ENCODE measurements at places on chromosomes 11 and 22.
A peak's percentile ranks its signal among the peaks of the same experiment; 100 is the strongest.

- DNase-seq: no peak
These were observed 36.6 kb downstream of the DCUN1D5 start for GRCh38 chr11:103055221-103055890.

- DNase-seq: peak; percentile 52
These were observed 26.4 kb downstream of the LRFN4 start for GRCh38 chr11:66883016-66883965.

DNA sequence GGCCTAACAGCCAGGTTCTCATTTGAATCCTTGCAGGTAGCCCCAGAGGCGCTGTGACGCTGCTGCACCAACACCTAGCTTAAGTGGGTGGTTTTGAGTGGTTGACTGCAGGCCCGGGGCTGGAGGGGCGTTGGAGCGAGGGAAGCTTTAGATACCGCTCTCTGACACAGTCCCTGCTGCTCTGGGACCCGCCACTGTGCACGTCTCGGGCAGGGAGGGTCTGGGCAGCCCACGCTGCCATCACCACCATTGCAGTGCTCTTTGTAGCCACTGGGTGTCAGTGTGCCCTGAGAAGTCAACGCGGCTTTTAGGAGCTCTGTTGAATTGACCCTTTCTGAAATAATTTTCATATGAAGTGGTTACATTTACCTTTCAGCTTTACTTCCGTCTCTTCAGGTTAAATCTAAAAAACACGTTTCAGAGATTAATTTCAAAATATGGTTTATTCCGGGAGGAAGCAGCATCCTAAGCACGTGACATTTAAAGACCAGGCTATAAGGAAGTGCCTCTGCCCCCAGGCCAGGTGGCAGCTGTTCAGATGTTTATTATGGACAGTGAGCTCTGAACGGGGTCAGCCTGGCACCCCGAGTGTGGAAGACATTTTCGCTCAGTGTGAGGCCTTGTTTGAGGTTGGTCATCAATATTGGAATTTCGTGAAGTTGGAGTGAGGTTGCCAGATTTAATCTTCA is 30.9 kb upstream of the PARVB start:
- peak; percentile 17 for DNase-seq

GRCh38 chr11:72313912-72314598 is 70.1 kb upstream of the PHOX2A start:
- no peak for DNase-seq

GRCh38 chr11:95700471-95700817 is 89.1 kb downstream of the FAM76B start:
- no peak for DNase-seq

DNA sequence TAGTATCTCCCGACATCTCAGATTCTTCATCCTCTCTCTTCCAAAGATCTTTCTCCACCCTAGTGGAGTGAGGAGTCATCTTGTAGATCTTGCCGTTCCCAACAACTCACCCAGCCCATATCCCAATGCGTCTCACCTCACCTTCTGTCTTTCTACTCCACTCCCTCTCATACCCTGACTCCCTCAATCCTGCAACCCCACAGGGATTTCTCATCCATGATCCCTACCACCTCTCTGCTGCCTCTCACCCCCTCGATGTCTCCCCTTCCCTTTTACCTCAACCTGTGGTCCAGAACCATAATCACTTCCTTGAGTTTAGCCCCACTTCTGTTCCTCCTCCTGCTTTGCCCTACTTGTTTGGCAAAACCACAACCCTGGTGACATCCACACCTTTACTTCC is 41.7 kb downstream of the OTOG start:
- DNase-seq: no peak

DNA sequence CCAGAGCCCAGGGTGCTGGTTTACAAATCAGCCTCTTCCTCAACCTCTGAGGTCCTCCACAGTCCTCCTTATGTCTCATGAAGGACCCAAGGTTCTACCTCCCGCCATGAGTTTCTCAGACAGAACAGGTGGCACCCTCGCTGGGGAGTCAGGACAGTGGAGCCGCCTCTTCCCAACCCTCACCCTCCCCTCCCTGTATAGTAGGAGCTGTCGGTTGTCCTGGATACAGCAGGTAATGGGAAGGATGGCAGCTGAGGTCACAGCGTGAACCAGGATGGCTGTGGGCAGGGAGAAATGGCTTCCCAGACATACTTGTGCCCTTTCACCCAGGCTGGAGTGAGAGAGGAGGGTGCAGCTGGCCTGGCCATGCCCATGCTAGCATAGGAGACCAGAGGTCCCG is 134.6 kb downstream of the CHST1 start:
- DNase-seq: no peak

DNA sequence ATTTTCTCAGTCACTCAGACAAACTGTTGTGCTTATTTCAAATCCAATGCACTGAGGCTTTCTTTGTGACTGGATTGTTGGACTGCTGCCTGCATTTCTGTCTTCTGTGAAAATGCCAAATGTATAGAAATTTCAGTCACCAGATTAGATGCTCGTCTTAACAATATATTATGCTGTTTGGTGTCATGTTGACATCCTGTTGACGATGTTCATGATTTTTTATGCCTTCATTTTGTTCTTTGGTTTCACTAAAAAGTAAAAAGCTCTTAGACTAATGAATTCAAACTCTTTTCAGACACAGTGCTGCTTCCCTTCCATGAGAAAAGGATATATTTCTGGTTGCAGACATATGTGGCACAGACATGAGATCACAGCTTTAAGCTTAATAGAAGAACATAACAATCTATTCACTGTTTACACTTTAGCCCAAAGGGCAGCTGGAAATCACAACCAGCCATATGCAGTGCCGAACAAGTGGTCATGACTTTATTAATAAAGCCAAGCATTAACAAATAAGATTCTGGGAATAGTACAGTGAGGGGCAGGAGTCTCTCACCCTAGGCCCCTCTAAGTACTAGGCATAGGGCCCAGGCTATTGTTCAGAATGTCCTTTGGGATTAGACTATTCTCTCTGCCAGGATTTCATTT is 9.4 kb upstream of the SOX6 start:
- DNase-seq: no peak

- no peak for DNase-seq
These were observed 117.3 kb downstream of the SPON1 start for GRCh38 chr11:14079797-14080196.

GRCh38 chr11:45961751-45962240 is 39.3 kb downstream of the LARGE2 start:
- no peak for DNase-seq

- DNase-seq: peak; percentile 91
These were observed at the start of gene AP2A2 for GRCh38 chr11:925496-926301. Gene AP2A2, plus strand, starts transcription at chr11:925870. Its CDS starts 152 bp downstream, at chr11:926022.

DNA sequence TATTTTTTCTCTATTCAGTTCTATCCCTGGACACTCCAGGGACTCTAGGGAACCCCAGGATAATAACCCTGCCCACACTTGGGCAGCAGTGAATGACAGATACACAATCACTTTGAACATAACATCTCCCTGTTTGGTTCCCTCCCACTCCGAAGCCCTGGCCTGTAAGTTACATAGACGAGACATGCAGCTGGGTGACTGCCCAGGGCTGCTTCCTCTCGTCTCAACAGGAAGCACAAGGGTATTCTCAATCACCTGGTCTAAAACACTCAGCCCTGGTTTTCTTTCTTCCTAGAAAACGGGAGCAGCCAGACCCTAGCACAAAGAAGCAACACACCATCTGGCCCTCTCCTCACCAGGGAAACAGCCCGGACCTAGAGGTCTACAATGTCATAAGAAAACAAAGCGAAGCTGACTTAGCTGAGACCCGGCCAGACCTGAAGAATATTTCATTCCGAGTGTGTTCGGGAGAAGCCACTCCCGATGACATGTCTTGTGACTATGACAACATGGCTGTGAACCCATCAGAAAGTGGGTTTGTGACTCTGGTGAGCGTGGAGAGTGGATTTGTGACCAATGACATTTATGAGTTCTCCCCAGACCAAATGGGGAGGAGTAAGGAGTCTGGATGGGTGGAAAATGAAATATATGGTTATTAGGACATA is 19.4 kb downstream of the LAYN start:
- DNase-seq: no peak

DNA sequence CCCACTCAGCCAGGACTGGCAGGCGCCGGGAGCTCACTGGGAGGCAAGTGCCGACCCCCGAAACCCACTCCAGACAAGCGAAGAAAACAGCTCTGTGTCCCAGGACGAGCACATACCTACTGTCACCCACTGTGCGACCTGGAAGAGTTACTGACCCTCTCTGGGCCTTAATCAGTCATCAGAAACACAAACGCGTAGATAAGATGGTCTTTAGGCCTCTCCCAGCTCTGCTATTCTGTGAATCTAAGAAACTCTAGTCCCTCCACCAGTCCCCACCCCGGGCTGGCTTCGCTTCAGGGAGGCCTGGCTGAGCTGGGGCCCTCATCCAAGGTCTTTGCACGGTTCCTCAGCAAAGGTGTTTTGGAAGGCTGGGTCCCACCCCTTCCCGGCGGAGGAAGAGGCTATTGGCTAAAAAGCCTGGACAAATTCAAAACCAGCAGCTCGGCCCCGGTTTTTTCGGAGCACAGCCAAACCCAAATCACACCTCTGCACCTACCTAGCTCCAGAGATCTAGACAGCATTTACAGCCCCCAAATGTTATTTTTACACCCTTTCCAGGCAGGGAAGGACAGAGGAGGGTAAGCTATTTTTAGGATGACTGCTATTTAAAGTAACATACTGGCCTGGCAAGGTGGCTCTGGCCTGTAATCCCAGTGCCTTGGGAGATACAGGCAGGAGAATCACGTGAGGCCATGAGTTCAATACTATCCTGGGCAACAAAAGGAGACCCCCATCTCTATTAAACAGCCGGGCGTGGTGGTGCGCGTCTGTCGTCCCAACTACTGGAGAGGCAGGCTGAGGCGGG is 13.2 kb upstream of the HDHD5 start:
- DNase-seq: no peak

DNA sequence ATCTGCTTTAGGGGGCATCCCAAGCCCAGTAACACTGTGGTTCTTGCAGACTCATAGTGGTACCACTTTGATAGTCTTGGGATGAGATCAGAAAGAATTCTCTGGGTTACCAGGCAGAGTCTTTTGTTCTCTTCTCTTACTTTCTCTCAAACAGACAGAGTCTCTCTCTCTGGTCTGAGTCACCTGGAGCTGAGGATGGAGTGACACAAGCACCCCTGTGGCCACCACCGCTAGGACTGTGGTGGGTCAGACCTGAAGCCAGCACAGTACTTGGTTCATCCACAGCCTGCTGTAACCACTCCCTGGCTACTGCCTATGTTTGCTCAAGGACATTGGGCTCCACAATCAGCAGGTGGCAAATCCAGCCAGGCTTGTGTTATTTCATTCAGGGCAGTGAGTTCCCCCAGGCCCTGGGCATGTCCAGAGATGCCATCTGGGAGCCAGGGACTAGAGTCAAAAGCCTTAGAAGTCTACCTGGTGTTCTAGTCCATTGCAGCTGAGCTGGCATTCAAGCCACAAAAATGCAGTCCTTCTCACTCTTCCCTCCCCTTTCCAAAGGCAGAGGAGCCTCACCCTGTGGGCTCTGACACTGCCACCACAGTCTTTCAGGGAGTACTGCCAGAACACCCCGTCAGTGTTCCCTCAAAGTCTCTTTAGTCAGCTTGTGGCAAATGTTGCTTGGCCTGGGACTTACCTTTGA is 29.9 kb downstream of the ENDOD1 start:
- DNase-seq: no peak

DNA sequence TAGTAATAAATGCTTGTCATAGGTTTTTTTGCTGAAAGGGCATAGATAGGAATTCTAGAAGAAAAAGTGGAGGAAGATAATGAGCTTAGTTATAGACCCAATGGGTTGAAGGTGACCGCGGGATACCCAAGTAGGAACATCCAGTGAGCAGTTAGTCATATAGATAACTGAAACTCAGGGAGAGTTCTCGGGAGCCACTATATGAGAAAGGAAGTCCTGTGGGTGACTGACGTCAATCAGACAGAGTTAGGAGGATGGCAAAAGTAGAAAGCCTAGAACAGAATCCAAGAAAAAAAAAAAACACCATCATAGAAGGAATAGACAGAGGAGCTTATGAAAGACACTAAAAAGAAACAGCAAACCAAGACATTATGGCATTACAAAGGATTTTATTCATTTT is 1.6 kb upstream of the CNGA4 start:
- DNase-seq: no peak

GRCh38 chr11:99325847-99326246 is 305.1 kb downstream of the CNTN5 start:
- DNase-seq: no peak

DNA sequence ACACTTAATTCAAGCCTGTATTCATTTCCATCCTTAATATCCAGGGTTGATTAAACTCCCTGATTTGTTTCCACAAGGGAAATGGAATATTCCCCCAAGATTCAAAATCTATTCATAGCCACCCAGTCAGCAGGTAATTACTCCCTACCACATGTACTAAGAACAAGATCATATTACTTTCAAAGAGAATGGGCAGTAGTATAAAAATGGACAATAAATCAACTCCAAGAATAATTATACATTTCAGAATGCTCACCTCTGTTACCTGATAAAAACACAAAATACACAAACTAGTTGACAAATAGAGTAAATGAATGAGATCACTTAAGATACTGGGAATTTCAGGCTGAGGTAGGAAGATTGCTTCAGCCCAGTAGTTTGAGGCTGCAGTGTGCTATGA is 8.5 kb upstream of the FEZ1 start:
- DNase-seq: no peak

DNA sequence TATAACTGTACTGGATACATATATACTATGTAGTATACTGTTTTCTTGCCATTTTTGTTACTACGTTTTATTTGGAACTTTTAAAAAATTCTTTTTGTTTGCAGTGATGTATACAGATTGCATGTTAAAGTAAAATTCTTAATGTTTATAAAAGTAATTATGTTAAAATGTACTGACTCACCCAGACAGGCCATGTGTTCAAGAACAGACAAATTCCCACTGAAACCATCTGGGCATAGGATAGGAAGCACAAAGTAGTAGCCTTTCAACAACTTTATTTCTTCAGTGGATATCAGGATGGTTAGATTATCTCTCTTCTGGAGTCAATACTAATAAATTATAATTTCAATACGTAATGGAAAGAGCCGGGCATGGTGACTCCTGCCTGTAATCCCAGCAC is 19.8 kb downstream of the PRMT3 start:
- no peak for DNase-seq

DNA sequence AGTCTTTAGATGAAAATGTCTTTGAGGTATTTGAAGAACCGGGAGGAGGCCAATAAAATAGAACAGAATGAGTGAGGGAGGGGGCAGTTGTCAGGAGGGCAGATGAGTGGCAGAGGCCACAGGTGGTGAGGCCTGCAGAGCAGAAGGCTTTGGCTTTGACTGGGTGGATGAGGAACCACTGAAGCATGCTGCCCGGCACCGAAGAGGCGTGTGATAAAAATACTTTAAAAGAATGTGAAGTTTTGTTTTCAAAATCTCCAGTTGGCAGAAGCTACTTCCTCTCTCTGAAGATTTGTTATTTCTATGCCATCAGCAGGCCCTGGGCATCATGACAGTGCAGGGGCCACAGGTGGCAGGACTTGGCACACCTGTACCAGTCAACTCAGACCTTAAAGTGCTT is 6.3 kb downstream of the MS4A12 start:
- no peak for DNase-seq

DNA sequence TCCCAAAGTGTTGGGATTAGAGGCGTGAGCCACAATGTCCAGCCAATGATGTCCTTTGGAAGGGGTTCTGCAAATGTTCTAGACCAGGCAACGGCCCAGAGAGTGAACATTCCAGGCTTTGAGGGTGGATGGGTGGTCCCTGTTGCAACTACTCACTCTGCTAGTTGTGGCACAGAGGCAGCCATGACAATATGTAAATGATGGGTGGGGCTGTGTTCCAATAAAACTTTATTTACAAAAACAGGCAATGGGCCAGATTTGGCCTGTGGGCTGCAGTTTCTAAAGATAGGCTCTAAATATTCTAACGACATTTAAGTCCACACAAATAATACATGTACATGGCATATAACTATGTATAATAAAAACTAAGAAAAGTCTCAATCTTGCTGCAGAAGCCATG is 276.3 kb downstream of the CTTN start:
- no peak for DNase-seq

Data from activated CD8-positive, alpha-beta memory T cell treated with anti-CD3 and anti-CD28 coated beads for 1 hour (primary cell).